ENCODE measurements at places on chromosomes 2 and 18.

- DNase-seq = no peak
Observed at GRCh38 chr2:201660293-201660895, 17.1 kb upstream of the TMEM237 start.

DNA sequence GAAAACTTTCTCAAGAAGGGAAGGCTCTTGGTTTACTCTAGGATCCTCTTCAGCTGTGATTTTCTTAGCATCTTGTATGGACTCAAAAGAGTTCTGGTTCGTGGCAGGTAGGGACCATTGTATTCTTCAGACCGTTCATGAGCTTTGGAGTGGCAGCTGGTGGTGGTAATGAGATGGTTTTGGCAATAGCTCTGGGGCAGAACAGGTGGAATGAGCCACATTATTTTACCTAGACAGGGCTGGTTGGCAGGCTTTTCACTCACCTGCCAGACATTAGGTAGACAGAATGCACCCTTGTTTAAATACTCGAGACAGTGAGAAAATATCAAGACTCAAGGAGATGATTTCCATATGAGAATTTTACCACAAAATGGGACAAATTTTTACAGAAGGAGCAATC is 26.2 kb upstream of the MGAT5 start:
- no peak for DNase-seq

DNA sequence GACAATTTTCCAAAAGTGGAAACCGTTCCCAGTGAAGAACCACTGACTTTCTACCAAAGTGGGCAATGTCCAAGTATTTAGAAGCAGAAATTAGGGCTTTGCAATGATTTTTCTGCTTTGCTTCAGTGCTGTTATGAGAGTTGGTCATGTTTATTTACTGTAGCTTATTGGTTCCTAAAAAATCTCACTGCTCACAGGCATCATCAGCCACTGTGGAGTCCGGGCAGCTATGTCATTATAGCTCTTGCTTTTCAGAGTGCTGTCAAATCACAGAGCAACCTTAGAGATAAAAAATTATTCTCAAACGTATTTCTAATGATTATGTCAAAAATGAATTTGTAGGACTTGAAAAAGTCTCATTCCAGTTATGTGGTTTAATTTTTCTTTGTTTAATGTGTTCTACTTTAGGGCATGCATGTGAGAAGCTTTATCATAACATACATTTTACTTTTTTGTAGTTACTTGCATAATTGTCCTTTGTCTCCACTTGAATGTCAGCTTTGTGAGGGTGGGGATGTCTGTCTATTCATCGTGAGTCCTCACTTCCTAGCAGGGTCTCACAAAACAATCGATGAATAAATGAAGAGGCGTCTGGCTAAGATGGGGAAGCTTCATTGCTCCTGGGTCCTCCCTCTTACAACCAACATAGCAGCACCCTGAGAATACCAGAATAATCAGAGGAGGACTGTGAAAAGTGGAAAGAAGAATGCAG is 117.6 kb downstream of the TPGS2 start:
- no peak for DNase-seq

DNA sequence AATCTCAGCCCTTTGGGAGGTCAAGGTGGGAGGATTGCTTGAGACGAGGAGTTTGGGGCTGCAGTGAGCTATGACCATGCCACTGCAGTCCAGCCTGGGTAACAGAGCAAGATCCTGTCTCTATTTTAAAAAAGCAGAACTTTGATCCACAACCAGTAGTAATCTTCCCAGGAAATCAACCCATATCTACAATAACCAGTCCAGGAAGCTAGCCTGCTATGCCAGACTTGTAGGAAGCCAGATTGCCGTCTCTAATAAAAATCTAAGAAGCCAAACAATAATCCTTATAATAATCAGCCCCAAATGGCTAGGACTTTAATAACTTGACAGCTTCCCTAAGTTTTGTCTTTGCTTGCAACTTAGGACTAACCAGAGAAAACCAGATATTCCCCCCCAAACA is 9.0 kb upstream of the ALMS1 start:
- DNase-seq = no peak

- DNase-seq = no peak
Observed at GRCh38 chr2:226782092-226782713, 17.4 kb downstream of the IRS1 start.

GRCh38 chr2:123015186-123015585 is 1009.9 kb upstream of the CNTNAP5 start:
- DNase-seq = no peak

GRCh38 chr2:239138610-239139009 is 262.2 kb downstream of the HDAC4 start:
- DNase-seq = no peak

DNA sequence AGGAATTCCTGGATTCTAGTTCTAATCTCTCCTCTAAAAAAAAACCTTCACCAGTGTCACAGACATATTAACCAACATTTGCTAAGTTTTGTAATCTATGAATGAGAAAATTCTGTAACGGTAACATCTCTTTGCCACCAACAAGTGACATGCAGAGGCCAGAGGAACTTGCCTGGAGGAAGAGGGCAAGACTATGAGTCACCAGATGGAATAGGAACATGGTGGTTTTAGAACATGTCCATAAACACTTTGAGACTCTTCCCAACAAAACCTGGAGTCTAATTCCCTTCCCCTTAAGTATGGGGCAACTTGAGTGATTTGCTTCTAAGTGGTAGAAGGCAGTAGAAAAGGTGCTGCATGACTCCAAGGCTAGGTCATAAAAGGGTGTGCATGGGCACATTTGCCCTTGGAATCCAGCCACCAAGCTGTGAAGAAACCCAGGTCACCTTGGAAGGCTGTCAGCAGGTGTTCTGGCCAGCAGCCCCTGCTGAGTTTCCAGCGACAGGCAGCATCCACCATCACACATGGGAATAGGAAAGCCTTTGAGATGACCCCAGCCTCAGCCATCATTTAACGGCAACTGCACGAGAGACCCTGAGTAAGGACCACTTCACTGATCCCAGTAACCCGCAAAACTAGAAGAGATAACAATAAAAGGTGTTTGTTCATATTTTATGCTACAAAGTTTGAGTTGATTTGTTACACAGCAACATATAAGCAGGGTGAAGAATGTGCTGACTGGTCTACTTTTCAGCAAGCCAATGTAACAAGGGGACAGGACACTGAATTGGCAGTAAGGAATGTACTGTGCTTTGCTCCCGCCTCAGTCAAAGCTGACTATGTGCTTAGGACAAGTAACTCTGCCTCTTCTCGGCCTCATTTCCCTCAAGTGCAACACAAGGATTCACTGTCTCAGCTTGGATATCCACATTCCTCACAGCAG is 90.6 kb downstream of the SKA1 start:
- DNase-seq = no peak

GRCh38 chr2:118443596-118443995 is 355.3 kb downstream of the INSIG2 start:
- no peak for DNase-seq

DNA sequence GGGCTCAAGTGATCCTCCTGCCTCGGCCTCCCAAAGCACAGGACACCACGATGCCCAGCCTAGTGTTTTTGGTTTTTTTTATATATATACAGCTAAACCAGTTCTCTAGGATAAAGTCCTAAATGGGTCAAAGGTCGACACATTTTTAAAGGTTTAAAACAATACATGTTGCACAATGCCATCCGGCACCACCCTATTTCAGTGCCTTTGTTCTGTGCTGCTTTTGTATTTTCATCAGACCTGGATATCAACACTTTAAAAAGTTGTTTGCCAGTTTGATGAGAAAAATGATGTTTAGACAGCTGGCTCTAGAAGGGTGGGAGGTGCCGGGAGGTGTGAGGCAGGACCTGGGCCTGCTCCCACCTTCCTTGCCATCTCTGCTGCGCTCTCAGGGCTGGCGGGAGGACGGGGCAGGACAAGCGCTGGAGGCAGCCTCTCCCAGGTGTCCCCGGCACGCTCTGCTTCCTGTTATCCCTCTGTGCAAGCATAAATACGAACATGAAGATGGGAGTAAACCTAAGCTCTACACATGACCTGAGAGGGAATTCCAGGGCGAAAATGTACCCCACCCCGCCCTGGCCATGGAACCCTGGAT is 103.7 kb downstream of the HS6ST1 start:
- DNase-seq = no peak

DNA sequence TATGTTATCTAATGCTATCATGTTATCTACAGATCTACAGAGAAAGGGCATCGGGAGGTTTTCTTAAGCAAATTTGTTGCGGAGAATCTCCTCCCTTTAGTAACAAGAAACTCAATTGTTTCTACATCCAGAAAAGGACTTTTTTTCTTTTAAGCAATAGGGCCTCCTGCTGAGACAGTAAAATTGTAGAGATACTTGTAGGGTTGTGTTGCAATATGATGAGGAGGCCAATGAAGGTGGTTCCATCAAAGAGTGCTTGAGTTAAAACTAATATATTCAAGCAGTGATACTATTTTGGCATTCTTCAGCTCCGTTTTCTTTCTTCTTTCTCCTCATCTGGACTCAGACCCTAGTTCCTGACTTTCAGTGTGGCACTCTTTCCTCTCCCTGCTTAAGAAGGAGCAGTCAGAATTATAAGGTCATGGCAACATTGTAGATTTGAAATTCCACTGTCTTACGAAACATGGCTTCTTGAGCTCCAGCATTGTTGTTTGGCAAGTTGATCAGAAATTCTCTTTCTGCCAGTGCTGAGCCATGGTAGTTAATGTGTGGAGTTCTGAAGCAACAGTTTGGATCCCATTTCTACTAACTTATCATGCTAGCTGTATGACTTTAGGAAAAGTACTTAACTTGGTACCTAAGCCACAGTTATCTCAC is 202.0 kb upstream of the SLC14A2 start:
- DNase-seq = no peak

- peak; percentile 37 for DNase-seq
Observed at GRCh38 chr2:54574107-54574859, 118.2 kb downstream of the SPTBN1 start.

DNA sequence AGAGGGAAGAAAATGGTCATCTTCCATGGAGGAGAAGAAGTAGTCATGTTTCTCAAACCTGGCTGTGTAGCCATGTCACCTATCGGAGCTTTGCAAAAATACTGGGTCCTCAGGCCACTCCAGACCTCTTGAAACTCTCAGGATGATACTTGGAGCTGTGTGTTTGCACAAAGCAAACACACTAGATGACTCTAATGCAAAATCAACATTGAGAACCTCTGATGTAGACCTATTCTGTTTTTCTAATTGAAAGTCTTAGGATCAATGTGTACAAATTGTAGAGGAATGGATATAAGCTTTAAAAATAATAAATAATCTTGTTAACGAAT is 444.3 kb downstream of the RND3 start:
- no peak for DNase-seq

DNA sequence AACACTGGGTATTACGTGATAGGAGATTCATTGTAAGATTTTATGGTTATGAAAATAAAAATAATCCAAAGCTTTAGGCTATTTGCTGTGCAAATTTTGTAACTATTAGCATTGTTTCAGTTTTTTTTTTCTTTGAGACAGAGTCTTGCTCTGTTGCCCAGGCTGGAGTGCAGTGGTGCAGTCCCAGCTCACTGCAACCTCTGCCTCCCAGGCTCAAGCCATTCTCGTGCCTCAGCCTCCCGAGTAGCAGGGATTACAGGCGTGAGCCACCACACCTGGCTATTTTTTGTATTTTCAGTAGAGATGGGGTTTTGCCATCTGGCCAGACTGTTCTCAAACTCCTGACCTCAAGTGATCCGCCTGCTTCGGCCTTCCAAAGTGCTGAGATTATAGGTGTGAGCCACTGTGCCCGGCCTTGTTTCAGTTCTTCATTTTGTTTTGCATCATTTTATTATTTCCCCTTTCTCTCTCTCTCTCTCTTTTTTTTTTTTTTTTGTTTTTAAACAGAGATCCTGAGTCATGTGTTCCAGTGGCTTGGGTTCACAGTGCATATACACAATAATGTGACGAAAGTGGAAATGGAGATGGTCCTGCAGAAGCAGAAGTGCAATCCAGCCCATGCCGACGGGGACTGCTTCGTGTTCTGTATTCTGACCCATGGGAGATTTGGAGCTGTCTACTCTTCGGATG is 25.8 kb downstream of the CASP10 start:
- no peak for DNase-seq

- DNase-seq = no peak
Observed at GRCh38 chr2:17786727-17787126, 29.5 kb upstream of the MSGN1 start.

GRCh38 chr2:159307942-159308341 is 21.4 kb upstream of the WDSUB1 start:
- no peak for DNase-seq

DNA sequence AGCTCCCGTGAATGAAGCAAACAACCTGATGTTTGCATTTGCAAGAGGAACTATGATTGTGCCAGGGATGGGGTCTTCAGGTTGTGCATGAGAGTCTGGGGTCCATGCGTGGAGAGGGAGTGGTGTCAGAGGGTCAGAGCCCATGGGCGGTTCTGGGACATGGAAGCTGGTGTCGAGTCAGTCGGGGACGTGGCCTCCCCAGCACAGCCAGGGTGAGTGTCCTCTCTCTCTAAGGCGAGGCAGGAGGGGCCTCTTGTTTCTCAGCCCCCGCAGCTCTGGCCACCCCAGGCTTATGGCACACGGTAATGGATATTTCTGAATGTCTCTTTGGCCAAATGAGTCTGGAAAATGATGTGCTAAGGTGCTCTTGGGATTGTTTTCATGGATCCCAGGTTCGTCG is 118.6 kb downstream of the RTP5 start:
- no peak for DNase-seq

DNA sequence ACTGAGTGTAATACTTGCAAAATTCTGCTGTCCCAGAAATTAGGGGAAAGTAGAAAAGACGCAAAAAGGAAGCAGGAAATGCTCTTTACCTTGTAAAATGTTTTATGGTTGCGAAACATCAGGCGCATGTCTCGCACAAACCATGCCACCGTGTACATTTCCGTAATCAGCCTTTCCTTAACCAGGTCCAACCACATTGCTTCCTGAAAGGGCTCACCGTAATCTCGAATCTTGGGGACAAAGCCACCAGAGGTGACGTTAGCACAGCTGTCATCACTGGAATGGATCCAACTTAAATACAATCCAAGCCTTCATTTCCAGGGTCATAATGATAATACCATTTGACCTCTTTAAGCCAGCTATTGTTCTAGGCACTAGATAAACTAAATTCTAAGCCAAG is 49.3 kb downstream of the SP110 start:
- DNase-seq = no peak

- no peak for DNase-seq
Observed at GRCh38 chr2:107102176-107102575, 216.2 kb upstream of the ST6GAL2 start.

- no peak for DNase-seq
Observed at GRCh38 chr18:50619861-50620275, 60.0 kb downstream of the MAPK4 start.
